ENCODE measurements at places on chromosomes 2 and 18. TPM values are rescaled to one million over a fixed set of nuclear protein-coding genes. Genes with fewer than 3 reads are reported as not detected.

The BCL11A gene
- 68.1 TPM for total RNA-seq

The PLEKHA3 gene
- 13.0 TPM for total RNA-seq

The MATN3 gene
- 1.6 TPM for total RNA-seq

The DSG1 gene
- total RNA-seq: under 0.01 TPM

The UPP2 gene
- total RNA-seq: 1.6 TPM

The TAF4B gene
- total RNA-seq: 2.0 TPM

The TNFRSF11A gene
- 0.82 TPM for total RNA-seq

The C1QL2 gene
- 0.41 TPM for total RNA-seq

The ITPRIPL1 gene
- 4.9 TPM for total RNA-seq

The SAP130 gene
- 4.9 TPM for total RNA-seq

The CCDC85A gene
- 31.0 TPM for total RNA-seq

The B3GNT7 gene
- total RNA-seq: 0.82 TPM

The SERPINB10 gene
- 0.41 TPM for total RNA-seq

The UGT1A5 gene
- total RNA-seq: not detected

The ABHD1 gene
- 0.41 TPM for total RNA-seq

The DNAJC5G gene
- total RNA-seq: not detected

The CACNB4 gene
- total RNA-seq: 42.4 TPM

The RESP18 gene
- total RNA-seq: 0.82 TPM

The CDKL4 gene
- 14.7 TPM for total RNA-seq

The ASB18 gene
- total RNA-seq: 0.82 TPM

The DYSF gene
- 0.82 TPM for total RNA-seq

The FSIP2 gene
- total RNA-seq: 2.0 TPM

The COL4A4 gene
- 0.41 TPM for total RNA-seq

The GNAL gene
- total RNA-seq: 92.9 TPM

The SCN2A gene
- total RNA-seq: 160 TPM

The UGT1A8 gene
- not detected for total RNA-seq

The RAB6C gene
- total RNA-seq: 0.41 TPM

The TTC21B gene
- total RNA-seq: 91.3 TPM

The LBX2 gene
- total RNA-seq: not detected

The RAX gene
- total RNA-seq: not detected

The SNORC gene
- 2.4 TPM for total RNA-seq

The TFPI gene
- total RNA-seq: 27.7 TPM

The STON1 gene
- total RNA-seq: 3.7 TPM

The NT5DC4 gene
- total RNA-seq: not detected

The RNF125 gene
- total RNA-seq: 2.0 TPM

The SRBD1 gene
- total RNA-seq: 69.3 TPM

The CASP10 gene
- 2.4 TPM for total RNA-seq

The RGPD4 gene
- not detected for total RNA-seq

The ST8SIA3 gene
- 18.8 TPM for total RNA-seq

The CCDC68 gene
- 1.2 TPM for total RNA-seq

The STEAP3 gene
- under 0.01 TPM for total RNA-seq

The CHPF gene
- total RNA-seq: 24.1 TPM

The HRH4 gene
- total RNA-seq: not detected

The TEX44 gene
- total RNA-seq: not detected

The SULT1C2 gene
- total RNA-seq: 0.41 TPM

The LAMA1 gene
- total RNA-seq: 12.2 TPM

The MROH2A gene
- total RNA-seq: not detected

The RUFY4 gene
- not detected for total RNA-seq

The RIT2 gene
- total RNA-seq: 29.3 TPM

The AGXT gene
- not detected for total RNA-seq

The NMS gene
- total RNA-seq: not detected

The NEU4 gene
- total RNA-seq: 1.6 TPM

The GPAT2 gene
- 2.0 TPM for total RNA-seq

The MLPH gene
- total RNA-seq: 0.82 TPM

The IL1RL2 gene
- total RNA-seq: 0.82 TPM

The G6PC2 gene
- total RNA-seq: not detected

The TMEM214 gene
- 7.7 TPM for total RNA-seq

Data from frontal cortex (tissue), 4 donors.